ENCODE measurements at places on chromosomes 7 and 10.

GRCh38 chr10:26216585-26217395 is at the start of gene GAD2:
Gene GAD2 (plus strand): TSS chr10:26216774. CDS start chr10:26216810, 36 bp downstream.
- DNase-seq: no peak

GRCh38 chr7:81260152-81260551 is 341.3 kb upstream of the SEMA3C start:
- DNase-seq: peak; percentile 8

DNA sequence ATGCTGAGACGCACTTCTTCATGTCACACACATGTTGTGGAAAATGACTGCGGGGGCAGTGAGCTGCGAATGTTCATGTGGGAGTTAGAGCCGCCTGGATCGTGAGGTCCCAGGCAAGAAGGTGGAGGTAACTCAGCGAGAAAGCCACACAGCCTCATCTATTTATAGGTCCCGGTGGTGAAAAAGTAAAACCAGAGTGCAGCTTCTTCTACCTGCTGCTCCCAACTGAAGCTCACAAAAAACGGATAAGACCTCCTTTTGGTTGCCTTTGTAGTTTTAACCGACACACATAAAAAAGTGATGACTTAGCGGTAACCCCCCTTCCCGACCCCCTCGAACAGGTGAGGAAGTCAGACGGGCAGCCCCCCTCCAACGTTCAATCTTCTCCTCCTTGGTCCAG is 276.9 kb downstream of the GATA3 start:
- no peak for DNase-seq

DNA sequence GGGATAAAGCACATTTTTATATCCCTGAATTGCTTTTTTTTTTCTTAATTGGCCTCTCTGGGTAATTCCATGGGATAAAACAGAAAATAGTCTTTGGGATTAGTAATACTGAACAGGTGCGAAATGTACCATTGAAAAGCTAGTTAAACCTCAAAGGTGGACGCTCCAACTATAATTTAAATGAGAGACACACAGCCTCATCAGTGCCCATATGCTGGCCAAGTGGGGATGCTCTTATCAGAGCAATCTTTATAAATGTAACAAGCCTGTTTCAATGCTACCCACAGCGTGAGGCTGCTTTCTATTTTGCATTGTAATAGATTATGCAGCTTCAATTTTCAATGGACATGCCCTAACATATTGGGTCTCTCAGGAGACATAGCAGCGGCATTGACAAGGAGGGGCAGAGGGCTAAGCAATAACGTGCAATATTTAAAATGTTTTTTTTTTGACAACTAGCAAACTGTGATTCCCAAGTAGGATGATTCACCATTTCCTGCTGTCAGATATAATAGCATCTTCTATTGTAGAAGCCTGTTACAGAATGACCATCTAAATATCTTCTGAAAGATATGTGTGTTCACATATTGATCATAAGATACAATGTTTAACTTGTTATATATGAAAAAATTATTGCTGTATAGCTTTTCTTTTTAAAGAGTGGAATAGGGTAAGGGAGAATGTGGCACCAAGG is 91.3 kb upstream of the BET1 start:
- no peak for DNase-seq

DNA sequence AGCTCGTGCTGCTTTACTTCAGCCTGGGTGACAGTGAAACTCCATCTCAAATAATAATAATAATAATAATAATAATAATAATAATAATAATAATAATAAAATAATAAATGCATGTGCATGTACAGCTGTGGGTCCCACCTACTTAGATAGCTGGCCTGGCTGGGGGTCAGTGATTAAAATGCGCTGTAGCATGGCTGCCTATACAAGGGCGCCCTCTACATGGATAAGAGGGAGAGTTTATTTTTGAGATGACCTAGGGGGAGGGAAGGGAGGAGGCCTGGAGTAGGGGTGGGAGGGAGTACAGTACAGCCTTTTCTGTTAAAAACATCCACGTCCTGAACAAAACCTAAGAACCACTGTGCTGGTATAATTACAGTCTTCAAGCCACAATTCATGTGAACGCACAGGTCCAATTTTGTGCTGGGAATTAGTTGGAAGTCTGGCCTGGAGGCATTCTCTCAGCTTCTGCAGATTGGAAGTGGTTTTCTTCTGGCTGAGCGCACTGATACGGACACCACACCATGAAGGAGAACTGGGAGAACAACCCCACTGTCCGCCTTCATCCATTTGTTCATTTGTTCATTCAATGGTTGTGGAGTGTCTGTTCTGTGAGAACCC is 146.5 kb downstream of the TMEM178B start:
- peak; percentile 15 for DNase-seq

GRCh38 chr10:19993714-19994315 is 177.6 kb downstream of the PLXDC2 start:
- DNase-seq: no peak

GRCh38 chr7:104855861-104856260 is 158.1 kb upstream of the KMT2E start:
- DNase-seq: no peak

DNA sequence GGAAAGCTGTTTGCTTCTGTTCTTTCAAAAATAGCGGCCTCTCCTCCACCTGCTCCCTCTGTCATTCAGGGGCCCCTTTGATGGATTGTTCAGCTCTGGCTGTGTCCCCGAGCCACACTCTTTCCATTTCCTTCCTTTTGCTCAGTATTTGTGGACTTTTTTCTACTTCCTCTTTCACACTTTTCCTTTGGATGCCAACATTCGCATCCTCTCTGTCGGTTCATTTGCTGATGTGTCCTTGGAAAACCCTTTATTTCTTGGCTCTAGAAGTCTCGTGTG is 11.7 kb upstream of the PWWP2B start:
- no peak for DNase-seq

DNA sequence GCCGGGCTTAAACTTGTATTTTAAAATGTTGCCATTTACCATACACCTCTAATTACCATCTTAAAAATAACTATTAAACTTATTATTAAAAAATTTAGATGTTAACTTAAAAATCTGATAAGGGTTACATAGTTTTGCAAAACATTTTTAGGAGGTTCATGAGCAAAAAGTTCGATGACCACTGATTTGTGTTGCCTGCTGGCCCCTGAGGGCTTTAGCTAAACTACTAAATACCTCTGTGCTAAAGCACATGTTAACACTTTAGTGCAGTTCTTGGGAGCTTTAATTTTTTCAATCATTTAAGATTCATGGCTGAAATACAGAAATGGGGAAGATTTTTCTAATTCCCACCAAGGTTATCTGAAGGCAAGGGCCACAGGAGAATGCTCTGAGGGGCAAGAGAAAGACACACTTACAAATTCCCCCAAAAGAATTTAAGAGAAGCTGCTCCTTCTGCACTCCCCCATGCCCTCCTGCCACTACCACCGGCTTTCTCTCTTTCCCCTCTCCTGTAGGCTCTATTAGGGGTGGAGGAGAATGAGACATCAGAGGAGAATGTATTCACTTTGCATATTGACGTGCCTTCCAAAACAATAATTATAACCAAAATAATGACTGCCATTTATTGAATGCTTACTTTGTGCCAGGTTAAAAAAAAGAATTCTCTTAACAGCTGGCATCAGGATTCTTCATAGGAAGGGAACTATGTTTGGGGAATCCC is 106.2 kb downstream of the RTKN2 start:
- DNase-seq: no peak

GRCh38 chr10:90977855-90978486 is 57.1 kb upstream of the ANKRD1 start:
- DNase-seq: no peak

DNA sequence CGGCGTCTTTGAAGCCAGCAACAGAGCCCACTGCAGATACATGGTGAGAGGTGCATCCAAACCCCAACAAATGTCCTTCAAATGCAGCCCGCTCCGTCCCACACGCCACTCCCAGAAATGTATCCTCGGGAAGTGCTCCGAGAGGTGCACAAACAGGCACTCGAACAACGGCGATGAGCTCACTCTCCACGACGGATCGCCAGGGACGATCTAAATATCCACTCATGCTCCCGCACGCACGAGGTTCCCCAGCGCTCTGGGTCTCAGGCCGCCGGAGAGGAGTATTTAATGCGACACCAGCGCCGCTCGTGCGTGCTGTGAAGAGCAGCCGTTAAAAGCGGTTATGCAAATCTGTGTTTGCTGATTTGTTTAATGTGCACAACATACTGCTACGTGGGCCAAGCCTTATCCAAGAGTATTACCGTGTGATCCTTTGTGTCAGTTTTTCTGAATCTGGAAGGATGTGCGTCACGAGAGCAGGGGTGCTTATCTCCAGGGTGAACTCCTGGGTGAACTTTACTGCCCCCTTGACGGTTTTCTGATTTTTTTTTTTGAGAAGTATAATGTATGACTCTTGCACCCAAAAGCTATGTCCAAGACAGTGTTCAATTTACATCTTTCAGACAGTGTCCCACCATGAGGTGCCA is 48.5 kb upstream of the PPP2R2D start:
- no peak for DNase-seq

DNA sequence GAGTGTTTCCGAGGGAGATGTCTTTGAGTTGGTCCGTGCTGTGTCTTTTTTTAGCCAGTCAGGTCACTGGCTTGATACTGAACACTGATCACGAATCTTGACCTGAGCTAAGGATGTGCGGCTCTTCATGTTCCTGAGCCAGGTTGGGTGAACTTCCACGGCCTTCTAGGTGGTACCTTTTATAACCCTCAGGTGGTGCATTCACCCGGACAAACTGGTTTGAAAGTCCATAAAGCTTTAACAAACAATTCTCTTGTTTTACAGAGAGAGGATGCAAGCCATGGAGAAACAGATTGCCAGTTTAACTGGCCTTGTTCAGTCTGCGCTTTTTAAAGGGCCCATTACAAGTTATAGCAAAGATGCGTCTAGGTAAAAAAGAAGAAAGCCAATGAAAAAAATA is 229.5 kb downstream of the ARHGAP21 start:
- no peak for DNase-seq

GRCh38 chr10:43130770-43131171 is 7.5 kb upstream of the CSGALNACT2 start:
- no peak for DNase-seq

- no peak for DNase-seq
These were observed 236.6 kb upstream of the GRB10 start for GRCh38 chr7:51019191-51019844.

DNA sequence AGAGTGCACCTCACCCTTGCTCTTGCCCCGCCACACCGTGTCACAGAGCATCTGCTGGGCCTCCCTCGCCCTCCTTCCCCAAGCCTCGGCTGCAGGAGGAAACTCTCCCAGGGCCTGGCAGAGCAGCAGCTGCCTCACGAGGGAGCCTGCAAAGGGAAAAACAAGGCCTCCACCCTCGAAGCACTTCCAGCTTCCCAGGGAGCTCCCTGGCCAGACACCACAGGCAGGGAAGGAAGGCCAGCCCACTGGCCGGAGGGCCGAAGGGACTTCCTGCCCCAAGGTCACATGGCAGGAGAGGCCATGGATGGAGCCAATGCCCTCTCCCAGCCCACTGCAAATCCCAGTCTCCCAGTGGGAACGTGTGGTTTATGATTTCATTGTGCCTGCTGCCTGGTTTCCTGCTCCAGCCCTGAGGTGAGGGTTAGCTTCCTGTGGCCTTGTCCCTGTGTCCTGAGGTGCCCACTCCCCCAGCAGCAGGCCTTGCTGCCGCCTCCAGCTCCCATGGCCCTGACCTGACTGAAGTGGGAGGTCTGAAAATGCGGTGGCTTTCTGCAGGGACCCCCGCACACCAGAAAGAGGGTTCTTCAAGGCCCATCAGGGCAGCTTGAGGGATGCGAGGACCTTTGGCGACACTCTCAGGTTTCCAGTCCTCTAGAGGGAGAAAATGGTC is 100.5 kb upstream of the PPIF start:
- no peak for DNase-seq

DNA sequence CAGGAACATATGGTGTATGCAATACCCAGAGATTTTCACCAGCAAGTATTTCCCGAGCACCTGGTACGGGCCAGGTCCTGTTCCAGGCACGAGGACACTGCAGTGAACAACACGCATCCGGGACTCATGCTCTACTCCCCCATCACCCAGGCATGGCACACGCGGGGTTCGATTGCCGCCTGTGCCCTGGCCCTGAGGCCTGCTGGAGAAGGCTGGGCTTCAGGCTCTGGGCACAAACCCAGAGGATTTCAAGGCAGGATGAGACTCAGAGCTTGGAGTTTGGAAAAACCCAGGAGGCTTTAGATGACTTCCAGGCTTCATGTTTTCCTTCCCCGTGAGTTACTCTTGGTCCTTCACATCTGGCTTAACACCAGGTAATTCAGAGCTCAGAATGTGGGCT is 143.5 kb downstream of the NEURL1 start:
- no peak for DNase-seq

- DNase-seq: no peak
These were observed 163.8 kb downstream of the INHBA start for GRCh38 chr7:41538810-41539724.

DNA sequence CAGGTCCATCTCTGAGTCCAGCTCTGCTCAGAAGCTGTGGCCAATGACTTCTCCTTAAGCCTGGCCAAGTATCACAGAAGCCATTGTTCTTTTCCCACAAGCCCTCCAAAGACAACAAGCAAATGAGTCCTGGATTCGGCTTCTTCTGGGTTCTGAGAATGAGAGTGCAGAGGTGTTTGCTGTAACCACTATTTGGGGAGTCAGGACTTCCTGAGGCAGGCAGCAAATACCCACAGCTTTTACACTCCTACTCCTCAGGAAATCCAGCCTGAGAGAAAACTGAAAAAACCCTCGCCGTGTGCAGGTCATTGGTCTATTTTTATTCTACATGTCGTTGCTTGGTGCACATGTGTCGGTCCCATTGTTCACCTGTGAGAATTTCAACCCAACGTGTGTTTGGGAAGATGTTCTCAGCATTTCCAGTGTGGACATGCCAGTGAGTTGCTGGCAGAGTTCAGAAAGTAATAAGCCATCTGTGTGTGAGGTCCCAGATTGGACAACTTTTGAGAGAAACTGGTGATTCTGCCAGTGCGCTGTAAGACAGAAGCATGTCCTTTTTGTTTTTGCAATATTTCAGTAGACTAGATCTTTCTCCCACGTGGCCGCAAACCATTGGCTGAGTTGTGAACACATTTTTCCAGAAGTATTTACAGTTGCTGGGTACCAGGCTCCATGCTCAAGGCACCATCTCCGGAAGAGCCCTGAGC is 121.6 kb upstream of the LYZL2 start:
- no peak for DNase-seq

DNA sequence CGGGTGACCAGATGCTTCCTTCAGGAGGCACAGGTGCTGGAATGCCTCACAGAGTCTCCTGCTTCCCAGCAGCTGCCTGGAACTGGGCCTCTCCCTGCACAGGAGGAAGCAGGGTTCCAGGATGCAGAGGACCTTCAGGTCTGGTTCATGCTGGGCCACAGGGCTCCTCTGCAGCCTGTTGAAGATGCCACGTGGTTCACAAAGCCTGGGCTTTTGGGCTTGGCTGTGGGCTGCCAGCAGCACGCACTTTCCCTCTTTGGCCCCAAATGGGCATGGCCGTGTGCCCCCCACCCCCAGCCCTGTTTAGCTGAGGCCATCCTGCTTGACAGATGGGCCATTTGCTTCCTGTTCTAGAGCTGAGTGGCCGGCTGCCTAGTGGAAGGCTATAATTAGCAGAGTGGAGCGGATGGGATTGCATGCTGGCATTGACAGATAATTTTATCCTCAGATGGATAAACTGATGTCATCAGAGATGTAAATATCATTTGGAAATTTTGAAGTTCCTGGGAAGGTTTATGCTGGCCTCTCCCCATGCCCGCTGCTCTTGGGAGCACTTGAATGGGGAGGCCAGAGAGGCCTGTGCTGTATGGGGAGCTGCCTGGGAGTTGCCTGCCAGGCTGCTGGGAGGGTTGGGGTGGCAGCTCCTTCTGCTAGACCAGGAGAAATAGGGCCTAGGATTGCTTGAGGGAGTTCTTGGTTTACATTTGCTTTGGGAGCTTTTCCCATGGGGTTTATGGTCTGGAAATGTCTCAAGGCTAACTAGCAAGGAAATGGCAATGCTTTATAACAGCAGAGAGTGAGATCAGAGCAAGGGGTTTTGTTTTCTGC is 28.2 kb downstream of the TSPAN15 start:
- no peak for DNase-seq

- no peak for DNase-seq
These were observed 284.8 kb upstream of the FZD8 start for GRCh38 chr10:35926846-35927245.
